ENCODE measurements at places on chromosomes 7 and 10.

DNA sequence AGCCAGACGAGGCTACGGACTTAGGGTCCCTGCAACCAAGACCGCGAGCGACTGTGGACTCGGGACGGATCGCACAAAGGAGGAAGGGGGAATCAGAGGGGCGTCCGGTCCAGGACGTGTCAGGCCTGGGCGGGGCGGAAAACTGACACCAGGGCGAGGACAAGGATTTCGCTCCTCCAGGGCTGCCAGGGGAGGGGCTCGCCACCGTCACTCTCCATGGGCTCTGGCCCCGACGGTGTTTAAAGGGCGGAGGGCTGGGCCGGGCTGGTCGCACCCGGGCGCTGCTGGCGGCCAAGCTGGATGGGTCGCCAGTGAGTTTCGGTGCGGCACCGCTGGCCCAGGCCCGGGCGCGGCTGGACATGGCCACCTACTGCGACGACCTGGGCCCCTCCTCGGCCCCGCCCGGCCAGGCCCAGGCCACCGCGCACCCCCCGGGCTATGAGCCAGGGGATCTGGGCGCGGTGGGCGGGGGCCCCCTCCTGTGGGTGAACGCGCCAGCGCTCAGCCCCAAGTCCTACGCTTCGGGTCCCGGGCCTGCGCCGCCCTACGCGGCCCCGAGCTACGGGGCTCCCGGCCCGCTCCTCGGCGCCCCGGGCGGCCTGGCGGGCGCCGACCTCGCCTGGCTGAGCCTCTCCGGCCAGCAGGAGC, at the start of gene FOXI2:
TSS of gene FOXI2 (plus strand) at position 271 of the 648 bp plus-strand sequence. CDS start at position 360, 89 bp downstream.
- DNase-seq, result peak; percentile 66

GRCh38 chr7:494259-494687, 25.4 kb downstream of the PDGFA start:
- no peak for DNase-seq

DNA sequence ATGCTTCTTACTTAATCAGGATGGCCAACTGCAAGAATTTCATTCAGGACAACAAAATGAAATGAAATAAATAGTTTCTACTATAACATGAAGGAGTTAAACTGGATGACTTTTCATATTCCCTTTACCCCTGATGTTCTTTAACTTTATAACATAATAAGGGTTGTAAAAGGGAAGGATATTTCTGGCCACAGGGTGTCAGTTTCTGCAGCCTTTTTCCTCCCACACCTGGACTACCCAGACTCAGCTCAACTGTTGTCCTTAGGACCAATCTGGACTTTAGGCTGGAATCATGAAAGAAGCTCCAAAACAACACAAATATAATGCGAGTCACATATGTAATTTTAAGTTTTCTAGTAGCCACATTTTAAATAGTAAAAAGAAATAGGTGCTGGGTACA, 43.4 kb downstream of the PRPS1L1 start:
- no peak for DNase-seq

DNA sequence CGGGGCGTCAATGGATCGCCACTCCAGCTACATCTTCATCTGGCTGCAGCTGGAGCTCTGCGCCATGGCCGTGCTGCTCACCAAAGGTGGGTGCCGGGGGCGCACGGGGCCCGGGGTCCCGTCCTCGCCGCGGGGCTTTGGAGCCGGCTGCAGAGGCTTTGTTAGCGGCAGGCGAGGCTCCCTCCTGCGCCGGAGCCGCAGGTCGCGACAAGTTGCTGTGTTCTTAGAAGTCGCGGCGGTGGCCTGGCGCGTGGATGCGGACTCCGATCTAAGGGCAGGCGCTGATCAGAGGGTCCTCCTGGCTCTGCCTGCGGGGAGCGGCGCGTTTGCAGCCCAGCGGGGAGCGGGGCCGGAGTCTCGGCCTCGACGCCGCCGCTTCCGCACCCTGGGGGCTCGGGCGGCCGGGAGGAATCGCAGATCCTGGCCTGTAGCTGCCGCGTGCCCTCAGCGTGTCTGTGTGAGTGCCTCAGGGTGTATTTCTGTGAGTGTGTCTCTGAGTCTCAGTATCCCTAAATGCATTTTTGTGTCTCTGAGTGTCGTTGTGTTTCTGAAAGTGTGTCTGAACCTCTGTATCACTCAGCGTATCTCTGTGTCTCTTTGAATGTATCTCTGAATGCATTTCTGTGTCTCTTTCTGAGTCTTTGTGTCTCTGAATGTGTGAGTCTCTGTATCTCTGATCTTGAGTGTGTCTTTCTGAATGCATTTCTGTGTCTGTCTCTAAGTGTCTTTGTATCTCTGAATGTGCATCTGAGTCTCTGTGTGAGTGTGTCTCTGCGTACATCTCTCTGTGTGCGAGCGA, 766 bp downstream of the BAMBI start:
- DNase-seq, result peak; percentile 69
